ENCODE measurements at places on chromosomes 16 and 17.

DNA sequence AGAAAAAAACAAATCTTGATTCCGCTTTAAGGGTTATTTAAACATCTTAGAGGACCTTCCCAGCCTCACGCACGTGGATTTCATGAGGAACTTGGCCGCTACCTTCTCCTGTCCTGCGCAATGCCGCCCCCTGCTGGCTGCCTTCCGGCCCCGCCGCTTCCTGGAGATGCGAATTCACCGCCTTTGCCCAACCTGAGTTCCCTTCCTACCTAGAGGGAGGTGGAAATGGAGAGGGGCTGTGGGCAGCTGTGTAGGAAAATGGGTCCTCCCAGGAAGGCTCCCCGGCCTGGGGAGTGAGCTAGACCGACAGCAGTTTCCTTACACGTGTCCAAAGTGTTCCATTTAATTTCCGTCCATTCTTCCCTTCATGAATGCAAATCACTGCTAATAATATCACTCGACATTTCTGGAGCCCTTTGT lies 1.0 kb upstream of the ABCC12 start:
- DNase-seq = peak; percentile 60

DNA sequence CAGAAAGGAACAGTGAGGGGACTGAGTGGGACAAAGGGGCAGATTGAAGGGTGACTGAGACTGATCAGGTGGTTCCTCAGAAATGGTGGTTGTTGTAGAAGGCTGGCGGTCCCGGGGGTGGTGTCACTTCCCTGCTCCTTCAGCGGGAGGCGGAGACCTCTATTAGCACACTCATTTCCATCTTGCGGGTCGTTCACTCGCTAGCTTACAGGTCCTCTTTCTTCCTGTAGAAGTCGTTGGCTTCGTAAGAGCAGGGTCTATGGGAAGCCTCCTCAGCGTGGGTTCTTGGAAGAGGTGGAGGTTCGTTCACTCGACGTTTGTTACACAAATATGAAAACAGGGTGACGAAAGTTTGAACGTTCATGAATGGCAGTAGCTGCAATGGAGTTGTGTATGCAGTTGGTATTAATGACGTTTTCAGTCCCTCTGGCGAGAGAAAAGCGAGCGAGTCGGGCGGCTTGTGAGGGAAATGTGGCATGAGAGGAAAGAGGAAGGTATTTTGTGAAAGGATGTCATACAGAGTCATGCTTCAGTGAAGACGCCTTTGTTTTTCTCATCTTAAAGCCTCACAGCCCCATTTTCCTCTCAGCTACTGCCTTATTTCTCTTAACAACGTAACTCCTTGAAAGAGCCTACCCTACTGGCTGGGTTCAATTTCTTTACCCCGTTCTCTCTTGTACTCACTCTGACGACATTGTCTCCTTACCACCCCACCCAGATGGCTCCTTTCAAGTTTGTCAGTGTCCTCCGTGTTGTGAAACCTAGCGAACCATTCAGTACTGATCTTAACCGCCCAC lies 667 bp downstream of the EFCAB13 start:
- peak; percentile 46 for DNase-seq

- no peak for DNase-seq
These were observed 16.0 kb upstream of the OR1F1 start for GRCh38 chr16:3171855-3172593.

GRCh38 chr17:57551321-57552079 lies 193.6 kb downstream of the CCDC182 start:
- no peak for DNase-seq

- DNase-seq = no peak
These were observed 126.3 kb downstream of the ABCC1 start for GRCh38 chr16:16075488-16076422.

Data from activated T-helper 2 cell treated with anti-CD3 and anti-CD28 coated beads, Interferon-gamma antibody, Interleukin-2, Interleukin-4, amounts not matched to agents 10 μg/mL and 5 μg/mL and 100 μg/mL, durations not matched to agents 14 hours and 24 hours and 36 hours (primary cell).